Activated CD8-positive, alpha-beta T cell treated with anti-CD3 and anti-CD28 coated beads, Interleukin-2, amount 10 ng/mL, durations not matched to agents 7 days and 5 days (primary cell): ENCODE measurements at places on chromosomes 4 and X.

DNA sequence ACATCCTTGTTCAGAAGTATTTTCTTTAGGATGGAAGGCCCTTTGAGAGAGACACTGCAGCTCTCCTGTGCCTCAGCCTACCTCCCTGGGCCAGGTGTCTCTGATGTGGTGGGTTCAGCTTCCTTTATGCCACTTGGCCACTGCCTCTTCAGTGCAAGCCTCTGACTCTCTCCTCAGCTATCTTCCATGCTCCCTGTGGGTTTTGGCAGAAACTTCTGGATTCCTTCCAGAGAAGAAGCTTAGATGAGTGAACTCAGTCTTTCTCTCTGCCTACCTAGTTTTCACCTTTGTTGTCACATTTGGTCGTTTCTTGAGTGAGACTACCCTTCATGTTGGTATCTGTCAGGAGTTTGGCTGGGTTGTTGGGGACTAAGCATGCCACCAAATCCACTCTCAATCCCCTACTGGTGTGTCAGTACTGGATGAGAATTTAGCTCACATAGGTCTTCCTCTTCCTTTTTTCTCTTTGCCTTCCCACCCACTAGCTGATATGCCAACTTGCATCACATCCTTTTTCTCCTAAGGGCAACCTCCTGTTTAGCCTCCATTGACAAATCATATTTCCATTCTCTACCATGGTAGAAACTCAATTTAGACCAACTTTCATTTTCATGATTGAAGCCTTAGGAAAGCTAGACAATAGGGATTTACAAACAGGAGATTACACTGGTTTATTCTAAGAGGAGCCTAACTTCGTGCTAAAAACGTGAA, 32.0 kb downstream of the IL15 start:
- DNase-seq = no peak

GRCh38 chr4:70994069-70994366, 569 bp downstream of the DCK start:
- DNase-seq = no peak

- peak; percentile 23 for DNase-seq
These were observed 7.2 kb downstream of the PDHA1 start for GRCh38 chrX:19350941-19351384.

- DNase-seq = no peak
These were observed 133.8 kb downstream of the PALLD start for GRCh38 chr4:168630445-168631187.

GRCh38 chr4:22653752-22654151, 39.0 kb upstream of the GBA3 start:
- DNase-seq = no peak

- DNase-seq = no peak
These were observed 76.4 kb downstream of the CLCN4 start for GRCh38 chrX:10233173-10233572.

DNA sequence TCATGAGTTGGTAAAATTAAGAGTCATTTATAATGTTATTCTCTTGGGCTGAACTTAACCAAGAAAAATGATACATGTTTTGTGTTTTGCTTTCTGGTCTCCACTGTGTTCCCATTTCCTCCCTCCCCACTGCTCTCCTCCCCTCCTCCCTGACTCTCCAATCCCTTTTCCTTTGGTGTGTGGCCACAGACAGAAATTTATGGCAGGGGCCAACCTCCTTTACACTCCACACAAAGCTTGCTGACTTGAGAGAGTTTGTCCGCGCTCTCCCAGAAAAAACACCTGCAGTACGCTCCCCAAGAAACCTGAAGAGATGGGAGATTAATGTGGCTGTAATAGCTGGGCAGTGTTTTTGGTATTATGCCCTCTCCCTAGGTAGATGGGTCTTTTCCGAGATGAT, 88.9 kb downstream of the ALPK1 start:
- DNase-seq = no peak

GRCh38 chr4:69823481-69824186, 36.3 kb downstream of the SULT1E1 start:
- DNase-seq = peak; percentile 68

- DNase-seq = no peak
These were observed 20.2 kb downstream of the PDK3 start for GRCh38 chrX:24485323-24485722.

DNA sequence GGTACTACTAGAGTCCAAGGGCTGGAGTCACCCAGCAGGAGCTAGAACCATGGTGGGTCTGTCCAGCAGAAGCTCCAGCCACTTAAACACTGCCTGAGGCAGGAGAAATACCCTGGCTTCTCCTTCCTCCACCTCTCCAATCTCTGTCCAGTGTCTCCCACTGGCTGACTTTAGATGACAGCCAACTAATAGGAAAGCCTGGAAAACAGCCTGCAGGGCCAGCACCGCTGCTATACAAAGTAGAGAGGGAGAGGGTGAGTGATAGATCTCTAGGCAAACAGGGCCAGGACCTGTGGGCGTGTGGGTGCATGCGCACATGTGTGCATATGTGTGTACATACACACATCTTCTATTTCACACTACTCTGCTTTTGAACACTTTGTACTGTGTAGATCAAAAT, 56.5 kb upstream of the ATP8A1 start:
- DNase-seq = no peak

- no peak for DNase-seq
These were observed 224.2 kb downstream of the RCHY1 start for GRCh38 chr4:75289914-75290582.

DNA sequence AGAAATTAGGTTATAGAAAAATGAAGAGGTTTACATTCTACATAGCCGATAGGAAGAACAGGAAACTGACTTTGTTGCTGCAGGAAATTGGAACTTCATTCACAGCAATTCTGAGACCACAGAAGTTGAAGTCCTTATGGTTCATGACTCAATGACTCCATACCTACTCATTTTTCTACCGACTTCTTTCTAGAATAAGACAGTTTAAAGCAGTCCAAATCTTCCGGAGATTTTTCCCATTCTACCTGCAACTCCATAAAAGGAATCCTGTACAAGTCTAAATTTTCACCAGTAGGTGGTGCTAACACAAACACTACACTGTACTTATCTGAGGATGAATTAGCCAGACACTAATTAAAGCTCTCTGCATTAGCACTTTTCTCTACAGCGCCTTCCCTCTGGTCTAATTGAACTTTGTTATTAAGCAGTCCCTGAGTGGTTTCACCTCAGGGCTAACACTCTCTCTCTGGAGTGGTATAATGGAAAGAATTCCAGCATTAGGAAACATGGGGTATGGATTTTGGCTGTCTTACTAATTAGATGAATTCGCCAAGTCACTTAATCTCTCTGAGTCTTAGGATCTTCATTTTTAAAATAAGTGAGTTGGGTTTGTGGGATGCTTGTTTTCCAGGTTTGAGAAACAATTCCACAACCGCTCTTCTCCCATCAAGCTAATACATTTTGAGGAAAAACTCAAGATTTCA, 167.9 kb downstream of the SMIM20 start:
- no peak for DNase-seq

- no peak for DNase-seq
These were observed 24.3 kb upstream of the CD38 start for GRCh38 chr4:15753786-15754185.

DNA sequence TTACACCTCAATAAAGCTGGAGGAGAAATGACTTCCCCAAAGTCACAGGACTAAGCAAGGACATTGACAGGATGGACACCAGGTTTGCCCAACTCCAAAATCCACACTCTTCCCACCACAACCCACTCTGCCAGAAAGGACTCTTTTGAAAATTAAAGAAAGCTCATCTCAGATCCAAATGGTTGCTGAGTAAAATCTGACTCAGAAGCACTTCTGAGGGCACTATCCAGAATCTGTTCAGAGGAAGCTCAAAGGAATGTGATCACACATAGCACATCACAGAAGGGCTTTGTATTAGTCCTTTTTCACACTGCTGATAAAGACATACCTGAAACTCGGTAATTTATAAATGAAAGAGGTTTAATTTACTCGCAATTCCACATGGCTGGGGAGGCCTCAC, 155.5 kb downstream of the RAB28 start:
- no peak for DNase-seq

- DNase-seq = no peak
These were observed 11.7 kb downstream of the MORF4L2 start for GRCh38 chrX:103674531-103675454.

- DNase-seq = no peak
These were observed 13.7 kb upstream of the SMIM20 start for GRCh38 chr4:25900310-25900709.
